ENCODE measurements at places on chromosomes 7 and 10.

- DNase-seq = no peak
Measured at GRCh38 chr10:133283931-133284330, 7.3 kb upstream of the ADAM8 start.

DNA sequence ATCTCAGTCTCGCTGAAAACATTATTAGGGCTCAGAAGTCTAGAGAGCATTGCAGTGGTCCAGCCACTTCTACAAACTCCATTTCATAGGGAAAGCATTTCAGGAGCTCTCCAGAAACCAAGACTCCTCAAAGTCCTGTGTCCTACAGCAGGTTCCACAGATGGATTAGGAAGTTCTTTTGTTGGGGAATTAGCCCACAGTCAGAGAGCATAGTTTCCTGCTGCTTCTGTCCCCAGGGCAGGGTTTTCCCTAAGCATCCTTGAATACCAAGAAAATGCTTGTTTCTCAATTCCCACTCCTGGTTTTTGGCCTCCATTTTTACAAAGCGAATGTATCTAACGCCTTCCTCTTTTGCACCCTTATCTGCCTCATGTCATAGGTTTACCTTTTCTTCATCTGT, 235.9 kb upstream of the PODXL start:
- no peak for DNase-seq

- no peak for DNase-seq
Measured at GRCh38 chr10:114920459-114920858, 17.5 kb upstream of the TRUB1 start.

DNA sequence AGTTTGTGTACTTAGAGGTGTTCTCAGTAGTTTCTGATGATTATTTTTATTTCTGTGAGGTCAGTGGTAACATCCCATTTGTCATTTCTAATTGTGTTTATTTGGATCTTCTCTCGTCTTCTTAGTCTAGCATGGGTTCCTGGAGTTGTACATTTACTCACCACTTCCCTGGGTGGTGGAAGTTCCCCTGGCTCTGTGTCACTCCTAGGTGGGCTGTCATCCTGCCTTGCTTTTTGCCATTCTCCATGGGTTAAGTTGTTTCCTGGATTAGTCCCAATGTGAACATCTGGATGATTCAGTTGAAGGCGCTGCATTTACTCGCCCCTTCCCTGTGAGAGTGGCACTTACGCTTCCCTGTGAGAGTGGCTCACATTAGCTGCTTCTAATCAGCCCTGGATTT, 48.2 kb downstream of the GSAP start:
- DNase-seq = no peak

DNA sequence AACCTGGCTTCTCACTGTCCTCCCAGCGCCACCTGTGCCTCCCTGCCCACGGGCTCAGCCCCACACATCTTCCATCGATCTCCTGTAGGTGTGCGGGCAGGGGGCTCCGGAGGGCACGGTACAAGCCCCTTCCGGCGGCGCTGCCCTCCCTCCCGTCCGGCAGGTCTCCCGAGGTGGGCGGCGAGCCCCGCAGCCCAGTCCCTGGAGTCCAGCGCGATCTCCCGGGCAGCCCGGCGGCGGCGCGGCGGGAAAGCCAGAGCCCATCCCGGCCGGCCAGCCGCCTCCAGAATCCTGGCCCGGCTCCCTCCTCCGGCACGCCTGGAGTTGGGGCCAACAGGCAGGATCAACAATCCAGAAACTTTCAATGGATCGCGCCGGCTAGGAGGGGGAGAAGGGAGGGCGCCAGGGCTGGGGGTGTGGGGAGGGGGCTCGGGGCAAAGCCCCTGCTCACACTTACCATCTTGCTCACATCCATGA, 100.1 kb downstream of the HIP1 start:
- DNase-seq = no peak

DNA sequence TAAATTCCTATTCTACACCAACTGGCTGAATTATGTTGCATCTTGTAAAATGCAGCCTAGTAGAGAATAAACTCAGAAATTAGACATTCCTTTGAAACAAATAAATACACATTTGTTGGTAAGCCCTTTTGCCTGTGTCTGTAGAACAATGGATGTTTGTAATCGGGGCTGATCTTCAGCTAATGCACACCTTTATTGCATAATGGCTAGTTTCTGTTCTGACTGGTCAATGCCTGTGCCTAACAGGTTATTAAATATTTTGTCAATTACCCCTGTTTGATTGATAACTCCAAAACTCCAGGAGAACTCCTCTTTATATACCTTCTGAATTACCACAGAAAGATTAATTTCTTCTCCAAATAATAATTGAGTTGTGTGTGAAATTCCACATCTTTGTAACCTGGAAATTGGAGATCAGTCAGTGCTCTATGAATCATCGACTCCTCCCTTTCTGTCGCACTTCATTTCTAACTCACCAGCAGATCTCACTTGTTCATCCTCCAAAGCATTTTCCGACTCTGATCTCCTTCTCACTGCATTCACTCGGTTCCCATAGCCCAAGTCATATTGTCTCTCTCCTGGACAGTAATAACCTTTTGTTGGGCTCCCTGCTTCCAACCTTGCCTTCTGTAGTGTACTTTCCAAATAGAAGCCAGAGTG, 196.0 kb upstream of the FZD1 start:
- no peak for DNase-seq

DNA sequence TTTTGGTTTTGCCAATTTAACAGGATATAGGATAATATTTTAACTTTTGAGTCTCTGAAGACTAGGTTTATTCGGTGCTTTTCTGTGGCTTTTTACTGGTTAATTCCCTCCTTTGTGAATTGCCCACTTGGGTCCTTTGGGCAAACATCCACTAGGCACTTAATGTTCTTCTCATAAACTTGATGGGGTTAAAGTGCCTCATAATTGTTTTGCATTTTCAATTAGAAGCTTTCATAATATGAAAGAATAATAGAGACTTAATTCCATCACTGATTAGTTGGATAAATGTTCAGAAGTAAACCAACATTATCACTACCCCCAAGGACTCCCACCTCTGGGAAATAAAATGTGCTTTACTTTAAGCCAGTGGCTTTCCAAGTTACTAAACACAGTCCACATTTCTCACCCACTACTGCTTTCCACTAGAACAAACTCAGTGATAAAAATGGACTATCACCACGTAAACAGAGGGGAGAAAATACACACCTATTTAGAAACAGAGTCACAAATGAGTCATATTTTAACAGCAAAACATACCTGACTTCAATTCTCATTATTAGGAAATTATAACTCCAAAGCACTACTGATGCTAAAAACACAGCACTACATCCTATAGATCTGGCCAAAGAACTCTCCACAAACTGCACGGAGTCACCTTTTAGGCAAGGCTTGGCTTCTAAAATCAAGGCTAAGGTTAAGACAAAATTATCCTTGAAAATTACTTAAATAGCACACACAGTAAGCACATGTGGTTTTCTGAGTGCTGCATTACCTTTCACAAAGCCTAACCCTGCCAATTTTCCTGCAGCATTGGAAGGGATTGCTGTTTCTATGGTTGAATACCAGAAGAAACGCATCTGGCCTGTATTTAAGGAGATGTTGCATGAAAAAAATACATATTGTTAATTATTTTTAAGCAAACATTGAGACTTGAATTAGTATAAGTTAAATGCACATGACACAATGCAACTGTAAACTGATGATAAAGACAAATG, 41.2 kb downstream of the PARD3 start:
- no peak for DNase-seq

DNA sequence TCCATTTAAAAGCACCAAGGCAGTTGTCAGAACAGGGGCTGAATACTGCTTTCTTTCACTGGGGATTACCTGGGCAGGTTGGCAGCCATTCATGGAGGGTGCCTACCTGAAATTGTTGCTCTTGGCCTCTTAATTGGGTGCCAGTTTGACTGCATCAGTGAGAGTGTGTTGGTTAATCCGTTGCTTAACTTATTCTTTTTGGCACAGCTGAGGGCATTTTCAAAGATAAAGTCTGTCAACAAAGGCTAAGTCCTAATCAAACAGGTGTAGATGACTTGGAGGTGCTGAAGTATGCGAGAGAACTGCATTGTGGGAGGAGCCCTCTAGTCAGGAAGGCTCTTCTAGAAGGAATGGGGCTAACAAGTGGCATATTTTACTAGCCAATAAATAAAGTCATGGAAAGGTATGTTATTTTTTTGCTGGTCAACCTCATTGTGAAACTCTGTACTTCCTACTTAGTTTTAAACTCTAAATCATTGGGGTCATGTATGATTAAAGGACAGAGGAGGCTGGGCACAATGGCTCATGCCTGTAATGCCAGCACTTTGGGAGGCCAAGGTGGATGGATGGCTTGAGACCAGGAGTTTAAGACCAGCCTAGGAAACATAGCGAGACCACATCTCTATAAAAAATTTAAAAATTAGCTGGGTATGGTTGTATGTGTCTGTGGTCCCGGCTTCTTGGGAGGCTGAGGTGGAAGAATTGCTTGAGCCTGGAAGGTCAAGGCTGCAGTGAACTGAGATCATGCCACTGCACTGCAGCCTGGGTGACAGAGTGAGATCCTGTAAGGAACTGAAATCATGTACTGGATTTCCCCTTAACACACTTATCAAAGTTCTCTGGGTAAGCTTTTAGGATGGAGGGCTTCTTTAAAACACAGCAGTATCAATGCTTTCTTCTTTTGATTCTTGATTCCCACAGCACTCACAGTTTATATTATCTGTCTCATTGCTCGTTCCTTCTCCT, 134.1 kb downstream of the LRMDA start:
- DNase-seq = no peak

DNA sequence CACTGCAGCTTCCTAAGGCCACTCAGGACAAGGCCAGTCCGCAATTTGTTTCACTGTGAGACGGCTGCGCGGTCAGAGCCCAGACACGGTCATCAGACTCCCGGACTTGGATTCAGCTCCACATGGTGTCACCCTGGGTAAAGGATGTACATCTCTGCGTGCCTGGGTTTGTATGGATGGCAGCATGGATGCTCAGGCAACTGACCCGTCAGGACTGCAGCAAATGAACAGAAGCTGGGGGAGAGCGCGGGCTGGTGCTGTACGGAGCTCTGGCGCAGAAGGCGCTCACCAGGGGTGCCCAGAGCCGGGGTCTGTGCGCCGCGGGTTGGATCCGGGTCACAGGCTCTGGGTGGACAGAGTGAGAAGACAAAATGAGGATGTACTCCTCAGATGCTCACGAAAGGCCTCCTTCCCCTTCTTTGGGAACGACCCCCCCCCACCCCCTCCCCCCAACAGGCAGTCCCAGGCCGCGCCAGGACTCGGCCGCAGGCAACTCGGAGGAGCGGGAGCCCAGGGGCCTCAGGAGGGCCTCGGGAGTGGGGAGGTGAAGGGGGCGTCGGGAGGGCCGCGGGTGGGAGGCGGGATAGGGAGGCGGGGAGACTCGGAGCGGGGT, 92.4 kb downstream of the CXCL12 start:
- no peak for DNase-seq

DNA sequence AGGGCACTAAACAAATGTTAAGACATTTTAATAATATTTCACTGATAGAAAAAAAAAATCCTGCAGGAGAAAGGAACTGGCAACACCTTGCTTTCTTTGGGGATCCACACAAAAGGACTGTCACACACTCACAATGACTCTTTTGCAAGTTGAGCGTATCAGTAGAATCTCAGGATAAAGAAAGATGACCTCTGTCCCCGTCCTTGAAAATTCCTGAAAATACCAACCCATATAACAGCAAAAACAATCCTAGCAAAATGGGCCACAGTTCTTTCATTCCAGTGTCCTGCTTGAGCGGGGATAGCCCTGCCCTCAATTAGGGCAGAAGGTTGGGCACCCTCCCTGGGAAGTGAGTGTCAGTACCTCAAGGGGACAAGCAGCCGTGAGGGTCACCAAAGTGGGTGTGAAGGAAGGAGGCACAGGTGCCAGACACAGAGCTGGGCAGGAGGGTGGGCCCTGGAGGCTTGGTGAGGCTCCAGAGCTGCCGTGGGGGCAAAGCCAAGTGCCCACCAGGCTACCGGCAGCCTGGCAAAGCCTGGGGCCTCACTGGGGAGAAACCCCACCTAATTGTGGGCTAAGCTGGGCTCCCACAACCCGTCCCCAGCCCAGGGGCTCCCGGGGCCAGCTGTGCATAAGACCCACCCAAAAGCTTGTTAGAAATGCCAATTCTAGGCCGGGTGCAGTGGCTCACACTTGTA, 2.8 kb downstream of the WDR86 start:
- no peak for DNase-seq

DNA sequence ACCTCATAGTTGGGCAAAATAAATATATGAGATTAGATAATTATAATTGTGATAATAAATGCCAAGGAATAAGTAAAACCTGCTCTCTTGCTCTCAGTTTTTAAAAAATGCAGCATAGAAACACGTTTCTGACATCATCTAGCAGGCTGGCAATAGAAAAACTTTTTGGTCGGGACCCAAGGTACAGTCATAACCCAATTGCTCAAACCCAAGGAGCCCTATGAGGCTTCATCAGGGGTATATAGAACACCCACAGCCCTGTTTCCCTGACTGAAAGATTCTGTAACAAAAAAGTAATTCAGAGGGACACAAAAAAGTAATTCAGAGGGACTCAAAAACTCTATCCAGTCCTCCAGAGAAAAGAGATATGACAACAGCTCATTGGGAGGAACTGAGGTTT, 3.8 kb downstream of the PDE1C start:
- DNase-seq = no peak

DNA sequence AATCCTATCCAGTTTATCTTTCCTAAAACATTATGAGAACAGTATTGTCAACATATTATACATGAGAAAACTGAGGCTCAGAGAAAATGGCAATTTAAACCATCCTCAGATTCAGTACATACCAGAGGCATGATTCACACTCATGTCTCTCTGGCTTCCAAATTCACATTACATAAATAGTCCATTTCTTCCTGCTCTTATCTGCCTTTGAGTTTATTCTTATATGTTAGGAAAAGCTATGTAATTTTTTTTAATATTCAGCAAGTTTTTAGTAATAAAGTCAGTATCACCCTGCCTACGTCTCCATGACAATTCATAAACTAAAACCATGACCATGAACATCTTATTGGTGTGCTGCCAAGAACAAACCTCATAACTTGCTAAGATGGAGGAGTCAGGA, 1260.2 kb upstream of the SORCS1 start:
- DNase-seq = no peak

DNA sequence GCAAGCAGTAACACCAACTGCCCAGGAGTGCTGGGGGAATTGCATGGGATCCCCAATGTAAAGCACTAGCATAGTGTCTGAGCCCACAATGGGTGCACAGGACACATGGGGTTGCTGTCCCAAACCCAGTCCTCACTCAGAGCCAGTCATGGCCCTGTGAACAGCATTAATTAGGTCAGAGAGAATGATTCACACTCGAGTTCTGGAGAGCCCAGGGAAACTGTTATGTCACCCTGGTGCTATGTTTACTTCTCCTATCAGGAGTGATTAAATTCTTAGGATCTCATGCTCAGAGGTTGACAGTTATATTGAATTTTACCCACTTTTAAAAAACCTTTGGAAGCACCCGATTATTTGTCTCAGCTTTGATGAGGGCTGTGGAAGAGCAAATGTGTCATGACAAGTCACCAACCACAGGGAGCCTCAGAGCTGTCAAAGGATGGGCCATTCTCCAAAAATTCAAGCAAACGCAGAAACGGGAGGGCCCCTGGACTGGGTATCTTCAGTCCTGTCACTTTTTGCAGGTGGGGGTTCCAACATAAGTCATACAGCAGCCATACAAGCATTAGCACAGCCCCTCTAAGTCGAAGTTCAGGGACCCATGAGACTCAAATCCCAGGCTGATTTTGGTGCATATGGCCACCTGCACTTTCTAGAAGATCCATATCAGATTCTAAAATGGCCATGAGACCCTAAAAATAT, 1.3 kb upstream of the RASSF4 start:
- DNase-seq = no peak
